ENCODE measurements at places on chromosomes 13 and 19.

DNA sequence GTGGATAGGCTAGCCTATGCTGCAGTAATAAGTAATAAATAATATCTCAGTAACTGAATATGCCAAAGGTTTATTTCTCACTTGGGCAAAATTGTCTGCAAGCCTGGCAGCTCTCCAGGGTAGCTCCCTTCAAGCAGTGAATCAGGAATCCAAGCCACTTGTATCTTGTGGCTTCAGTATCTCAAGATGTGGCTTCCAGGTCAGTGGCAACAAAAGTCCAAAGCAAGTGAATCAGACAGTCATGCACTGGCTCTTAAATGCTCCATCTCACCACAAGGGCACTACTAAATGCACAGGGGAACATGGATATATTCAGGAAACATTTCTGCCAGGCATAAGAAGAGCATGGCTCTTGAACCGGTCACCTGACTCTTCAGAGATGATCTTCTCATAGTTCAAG, 126.3 kb downstream of the KCTD12 start:
- no peak overlapping the region for H3K4me3 ChIP-seq
- no peaks in the 10 kb centered on the region for H3K36me3 ChIP-seq
- DNase-seq: no peak
- no peaks in the 10 kb centered on the region for H3K4me1 ChIP-seq

- peaks cover 2% of the 10 kb centered on the region for H3K27me3 ChIP-seq
- no peak overlapping the region for H3K4me3 ChIP-seq
- H3K36me3 ChIP-seq: peaks cover 2% of the 10 kb centered on the region
- H3K4me1 ChIP-seq: peaks cover 13% of the 10 kb centered on the region
Measured at GRCh38 chr13:50671497-50671850, 172.0 kb downstream of the DLEU7 start.

- DNase-seq: no peak
- H3K27me3 ChIP-seq: peaks cover 22% of the 10 kb centered on the region
- no peaks in the 10 kb centered on the region for H3K36me3 ChIP-seq
- H3K4me1 ChIP-seq: peaks cover 8% of the 10 kb centered on the region
- no peak overlapping the region for H3K27ac ChIP-seq
Measured at GRCh38 chr19:42045575-42045974, 24.4 kb downstream of the GRIK5 start.

GRCh38 chr13:35797991-35798390, 321.5 kb upstream of the MAB21L1 start:
- H3K4me3 ChIP-seq: no peak overlapping the region
- no peaks in the 10 kb centered on the region for H3K4me1 ChIP-seq
- no peaks in the 10 kb centered on the region for H3K36me3 ChIP-seq
- no peak for DNase-seq
- H3K27ac ChIP-seq: no peak overlapping the region
- H3K27me3 ChIP-seq: no peaks in the 10 kb centered on the region

GRCh38 chr13:113207890-113208420, 514 bp downstream of the PCID2 start:
- H3K27ac ChIP-seq: peak overlapping the region; percentile 65
- peaks cover 35% of the 10 kb centered on the region for H3K4me1 ChIP-seq
- no peak for DNase-seq

- H3K36me3 ChIP-seq: peaks cover 6% of the 10 kb centered on the region
- no peak overlapping the region for H3K4me3 ChIP-seq
- DNase-seq: no peak
- H3K4me1 ChIP-seq: peaks cover 16% of the 10 kb centered on the region
- no peaks in the 10 kb centered on the region for H3K27me3 ChIP-seq
Measured at GRCh38 chr19:10981252-10981895, 20.5 kb downstream of the SMARCA4 start.

DNA sequence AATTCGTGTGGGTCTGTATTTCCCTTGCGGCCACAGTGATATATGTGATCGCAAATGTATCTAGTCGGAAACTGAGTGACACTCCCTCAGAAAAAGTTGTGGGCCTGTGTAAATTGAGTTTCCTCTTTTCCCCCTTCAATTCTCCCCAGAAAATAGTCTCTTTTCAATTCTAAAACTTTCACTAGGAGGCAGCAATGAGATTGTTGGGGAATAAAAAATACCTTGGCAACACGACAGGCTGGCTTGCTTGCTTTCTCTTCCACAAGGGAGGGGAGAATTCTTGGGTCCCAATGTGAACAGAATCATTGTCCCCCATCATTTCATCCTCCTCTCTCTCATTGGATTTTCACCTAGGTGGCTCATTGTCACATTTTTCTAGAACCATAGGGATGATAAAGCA, 3.7 kb upstream of the SOX21 start:
- H3K4me1 ChIP-seq: peaks cover under 1% of the 10 kb centered on the region
- H3K27me3 ChIP-seq: peaks cover 13% of the 10 kb centered on the region
- DNase-seq: no peak
- H3K27ac ChIP-seq: no peak overlapping the region
- H3K36me3 ChIP-seq: no peaks in the 10 kb centered on the region
